ENCODE measurements at places on chromosomes 6 and 20.

GRCh38 chr6:167150941-167151549 is 6.7 kb downstream of the GPR31 start:
- H3K4me3 ChIP-seq: no peak overlapping the region
- H3K36me3 ChIP-seq: no peaks in the 10 kb centered on the region

DNA sequence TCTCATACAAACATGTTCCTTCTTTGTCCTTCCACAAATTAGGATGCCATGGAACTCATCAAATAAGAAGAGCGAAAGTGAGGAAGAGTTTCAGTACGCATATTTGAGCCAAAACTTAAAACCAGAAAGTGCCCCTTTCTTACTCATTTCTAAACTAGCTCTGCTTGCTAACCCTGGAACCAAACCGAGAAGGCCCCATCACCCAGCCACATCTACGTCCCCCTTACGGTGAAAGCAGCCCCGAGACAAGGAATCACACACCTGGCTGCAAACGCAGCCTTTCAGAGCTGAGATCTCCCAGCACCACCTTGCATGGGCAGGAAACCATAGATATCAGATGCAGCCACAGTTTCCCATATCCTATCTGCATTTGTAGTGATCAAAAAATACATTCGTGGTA is 28.5 kb downstream of the TRERF1 start:
- H3K4me1 ChIP-seq: peaks cover 18% of the 10 kb centered on the region
- no peak for DNase-seq
- no peaks in the 10 kb centered on the region for H3K27me3 ChIP-seq
- no peak overlapping the region for H3K4me3 ChIP-seq
- peak overlapping the region; percentile 35 for H3K27ac ChIP-seq

DNA sequence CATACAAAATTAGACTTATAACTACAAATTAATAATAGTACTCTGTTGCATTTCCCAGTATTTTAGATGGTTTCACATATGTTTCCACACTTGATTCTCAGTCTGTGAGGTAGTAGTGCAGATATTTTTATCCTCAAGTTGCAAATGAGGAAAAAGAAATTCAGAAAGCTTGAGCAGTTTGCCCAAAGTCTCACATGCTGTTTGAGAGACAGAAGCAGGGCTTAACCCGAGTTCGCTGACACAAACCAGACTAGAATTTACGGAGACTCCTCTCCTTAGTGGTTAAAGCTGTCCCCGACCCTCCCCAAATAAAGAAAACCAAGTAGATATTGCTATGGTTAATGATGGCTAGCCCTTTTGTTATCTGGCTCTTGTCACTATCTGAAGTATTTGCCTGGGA is 126.2 kb downstream of the TIAM2 start:
- peak overlapping the region; percentile 86 for H3K27ac ChIP-seq
- H3K36me3 ChIP-seq: no peaks in the 10 kb centered on the region
- peak overlapping the region; percentile 71 for H3K4me3 ChIP-seq

DNA sequence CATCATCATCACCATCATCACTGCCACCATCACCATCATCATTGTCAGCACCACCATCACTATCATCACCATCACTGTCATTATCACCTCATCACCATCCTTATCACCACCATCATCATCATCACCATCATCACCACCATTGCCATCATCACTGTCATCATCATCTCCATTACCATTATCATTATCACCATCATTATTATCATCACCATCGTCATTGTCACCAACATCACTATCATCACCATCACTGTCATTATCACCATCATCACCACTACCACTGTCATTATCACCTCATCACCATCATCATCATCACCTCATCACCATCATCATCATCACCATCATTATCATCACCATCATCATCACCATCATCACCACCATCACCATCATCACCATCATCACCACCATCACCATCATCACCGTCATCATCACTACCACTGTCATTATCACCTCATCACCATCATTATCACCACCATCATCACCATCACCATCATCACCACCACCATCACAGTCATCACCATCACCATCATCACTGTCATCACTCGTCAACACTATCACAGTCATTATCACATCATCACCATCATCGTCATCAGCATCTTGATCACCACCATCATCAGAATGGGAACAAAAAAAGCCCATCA is 191.1 kb downstream of the TTLL2 start:
- peaks cover 16% of the 10 kb centered on the region for H3K4me1 ChIP-seq
- H3K27me3 ChIP-seq: no peaks in the 10 kb centered on the region
- H3K27ac ChIP-seq: no peak overlapping the region
- H3K36me3 ChIP-seq: no peaks in the 10 kb centered on the region

DNA sequence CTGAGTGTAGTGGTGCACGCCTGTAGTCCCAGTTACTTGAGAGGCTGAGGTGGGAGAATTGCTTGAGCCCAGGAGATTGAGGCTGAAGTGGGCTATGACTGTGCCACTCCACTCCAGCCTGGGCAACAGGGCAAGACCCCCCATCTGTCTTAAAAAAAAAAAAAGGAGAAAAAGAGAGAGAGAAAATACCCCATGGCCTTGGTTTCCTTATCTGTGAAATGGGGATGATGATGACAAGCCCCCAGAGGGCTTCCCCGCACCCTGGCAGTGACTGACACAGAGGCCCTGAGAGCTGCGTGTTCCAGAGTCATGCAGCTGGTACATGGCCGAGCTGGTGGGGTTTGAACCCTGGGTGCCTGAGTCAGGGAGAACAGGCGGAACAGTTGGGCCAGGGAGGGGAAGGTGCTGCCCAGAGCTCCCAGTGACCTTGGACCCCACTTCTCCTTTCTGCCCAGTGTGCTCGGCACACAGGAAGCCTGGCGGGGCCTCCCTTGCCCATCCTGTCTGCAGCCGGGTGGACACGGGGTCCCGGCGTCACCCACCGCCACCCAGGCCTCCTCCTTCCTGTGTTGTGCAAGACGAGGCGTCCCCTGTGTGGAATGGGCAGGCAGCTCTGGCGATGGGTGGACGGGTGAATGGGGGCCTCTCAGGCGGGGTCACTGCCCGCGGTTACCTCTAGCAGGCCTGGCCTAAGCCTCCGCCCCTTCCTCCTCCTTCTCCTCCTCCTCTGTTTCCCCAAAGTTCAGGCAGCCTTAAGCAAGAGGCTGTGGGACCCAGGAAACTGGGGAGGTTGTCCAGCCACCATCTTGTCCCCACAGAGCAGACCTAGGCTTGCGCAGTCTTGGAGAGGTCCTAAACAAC is 84.2 kb downstream of the CEBPB start:
- no peaks in the 10 kb centered on the region for H3K27me3 ChIP-seq
- peaks cover 8% of the 10 kb centered on the region for H3K4me1 ChIP-seq
- H3K36me3 ChIP-seq: no peaks in the 10 kb centered on the region
- H3K27ac ChIP-seq: no peak overlapping the region
- DNase-seq: no peak
- H3K4me3 ChIP-seq: no peak overlapping the region

GRCh38 chr6:138162111-138162954 is 594 bp downstream of the ARFGEF3 start:
- H3K27ac ChIP-seq: no peak overlapping the region
- DNase-seq: no peak
- H3K36me3 ChIP-seq: no peaks in the 10 kb centered on the region
- peaks cover 82% of the 10 kb centered on the region for H3K27me3 ChIP-seq

DNA sequence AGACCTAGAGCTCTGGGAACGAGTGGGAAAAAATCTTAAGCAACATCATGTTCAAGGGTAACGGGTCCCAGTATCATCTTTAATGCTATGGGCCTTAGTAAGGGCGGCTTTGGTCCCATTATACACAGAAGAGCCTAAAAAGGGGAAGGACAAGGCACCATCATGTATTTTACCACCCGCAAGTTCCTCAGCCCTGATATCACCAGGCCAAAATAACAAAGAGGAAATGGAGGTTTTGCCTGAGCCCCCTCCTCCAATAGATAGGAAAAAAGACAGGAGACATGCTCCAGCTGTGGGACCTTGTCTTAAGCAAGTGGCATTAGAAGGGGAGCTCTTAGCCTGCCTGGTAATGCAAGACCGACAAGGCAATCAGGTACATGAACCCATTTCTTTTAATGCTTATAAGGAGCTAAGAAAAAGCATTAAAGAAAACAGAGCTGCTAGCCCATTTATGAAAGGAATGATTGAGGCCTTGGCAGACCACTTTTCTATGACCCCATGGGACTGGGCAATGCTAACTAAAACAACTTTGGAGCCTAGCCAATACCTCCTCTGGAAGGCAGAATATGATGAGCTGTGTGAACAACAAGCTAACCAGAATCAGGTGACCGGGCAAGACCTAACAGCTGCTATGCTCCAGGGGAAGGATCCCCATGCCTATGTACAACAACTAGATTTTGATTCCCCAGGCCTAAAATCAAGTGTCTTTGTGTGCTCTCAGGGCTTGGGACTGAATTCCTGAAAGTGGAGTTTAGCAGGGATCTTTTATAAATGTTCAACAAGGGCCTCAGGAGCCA is 23.2 kb downstream of the HLA-DPA1 start:
- peaks cover 4% of the 10 kb centered on the region for H3K36me3 ChIP-seq
- no peak overlapping the region for H3K27ac ChIP-seq
- H3K4me1 ChIP-seq: peaks cover 11% of the 10 kb centered on the region
- H3K27me3 ChIP-seq: peaks cover 45% of the 10 kb centered on the region
- H3K4me3 ChIP-seq: no peak overlapping the region

DNA sequence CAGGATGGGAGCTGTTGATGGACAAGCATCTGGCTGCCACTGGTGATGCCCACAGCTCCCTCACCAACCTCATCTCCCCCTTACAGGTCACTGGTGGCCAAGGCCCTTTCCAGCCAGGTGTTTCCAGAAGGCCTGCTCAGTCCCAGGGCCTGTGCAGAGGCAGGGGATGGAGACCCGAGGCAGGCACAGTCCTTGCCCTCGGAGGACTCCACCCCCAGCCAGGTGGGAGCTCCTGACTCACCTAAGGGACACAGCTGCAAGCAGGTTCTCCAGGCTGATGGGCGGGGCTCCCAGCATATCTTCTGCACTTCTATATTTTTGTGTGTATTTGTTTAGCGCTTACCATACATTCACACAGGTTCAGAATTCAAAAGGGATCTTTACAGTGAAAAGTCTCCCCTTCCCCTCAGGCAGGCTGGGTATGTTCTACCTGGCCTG is 17.4 kb downstream of the PRPH2 start:
- no peak overlapping the region for H3K27ac ChIP-seq
- no peak for DNase-seq
- H3K4me1 ChIP-seq: no peaks in the 10 kb centered on the region
- no peaks in the 10 kb centered on the region for H3K36me3 ChIP-seq
- H3K4me3 ChIP-seq: no peak overlapping the region

DNA sequence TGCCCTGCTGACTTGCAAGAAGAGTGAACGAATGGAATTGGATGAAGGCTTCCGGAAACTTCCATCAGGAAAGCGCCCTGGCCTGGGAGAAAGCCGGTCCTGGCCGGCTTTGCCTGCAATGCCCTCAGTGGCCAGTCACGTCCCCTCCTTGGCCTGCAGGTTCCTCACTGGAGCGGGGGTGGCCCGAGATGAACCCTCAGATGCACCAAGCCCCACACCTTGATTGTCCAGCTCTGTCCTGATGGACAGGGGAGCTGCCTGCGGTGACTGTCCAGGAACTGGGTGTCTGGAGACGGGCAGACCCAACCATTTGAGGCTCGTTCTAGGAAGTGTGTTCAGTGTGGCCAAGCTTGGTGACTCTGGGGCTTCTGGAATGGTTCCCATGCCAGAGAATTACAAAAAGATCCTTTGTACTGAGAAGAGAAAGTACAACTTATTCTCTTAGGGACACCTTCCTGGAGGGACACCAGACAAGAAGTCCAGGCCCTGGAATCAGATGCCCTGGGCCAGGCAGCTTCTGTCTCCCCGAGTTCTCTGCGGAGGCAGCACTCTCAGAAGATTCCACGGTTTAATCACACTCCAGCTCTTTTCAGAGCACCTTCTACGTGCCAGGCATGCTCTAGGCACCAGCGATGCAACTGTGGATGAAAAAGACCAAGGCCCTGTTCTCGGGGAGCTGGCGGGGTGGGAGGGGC is 17.1 kb upstream of the SULF2 start:
- H3K4me3 ChIP-seq: no peak overlapping the region
- no peak for DNase-seq
- H3K4me1 ChIP-seq: peaks cover 27% of the 10 kb centered on the region
- H3K27me3 ChIP-seq: peaks cover 2% of the 10 kb centered on the region

DNA sequence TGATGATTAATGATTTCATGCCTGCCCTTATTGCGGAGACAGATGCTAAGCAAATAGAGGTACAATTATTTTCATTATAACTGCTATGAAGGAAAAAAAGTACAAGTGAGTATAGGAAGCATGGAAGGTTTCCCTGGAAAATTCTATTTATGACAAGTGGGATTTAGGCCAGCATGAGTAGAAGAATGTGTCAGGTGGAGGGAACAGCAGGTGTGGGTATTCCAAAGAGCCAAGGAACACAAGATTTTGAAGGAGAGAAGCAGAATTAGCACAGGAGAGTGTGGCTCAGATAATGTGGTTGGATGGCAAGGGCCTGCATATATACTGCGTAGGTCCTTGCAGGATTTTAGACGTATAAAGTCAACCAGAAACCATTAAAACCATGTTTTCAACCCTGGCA is 11.4 kb downstream of the PLCB1 start:
- H3K4me3 ChIP-seq: no peak overlapping the region
- no peak overlapping the region for H3K27ac ChIP-seq
- DNase-seq: no peak
- no peaks in the 10 kb centered on the region for H3K4me1 ChIP-seq
- no peaks in the 10 kb centered on the region for H3K27me3 ChIP-seq

- H3K36me3 ChIP-seq: peaks cover 3% of the 10 kb centered on the region
- no peak overlapping the region for H3K4me3 ChIP-seq
- no peak overlapping the region for H3K27ac ChIP-seq
- H3K4me1 ChIP-seq: no peaks in the 10 kb centered on the region
- no peaks in the 10 kb centered on the region for H3K27me3 ChIP-seq
Observed at GRCh38 chr6:122202576-122203137, 196.8 kb upstream of the HSF2 start.

All from neural crest cell (in vitro differentiated cells).